Activated naive CD8-positive, alpha-beta T cell treated with anti-CD3 and anti-CD28 coated beads for 36 hours (primary cell): ENCODE measurements at places on chromosomes 11 and 22. TPM values are rescaled to one million over a fixed set of nuclear protein-coding genes. Genes with fewer than 3 reads are reported as not detected.
A peak's percentile ranks its signal among the peaks of the same experiment; 100 is the strongest.

DNA sequence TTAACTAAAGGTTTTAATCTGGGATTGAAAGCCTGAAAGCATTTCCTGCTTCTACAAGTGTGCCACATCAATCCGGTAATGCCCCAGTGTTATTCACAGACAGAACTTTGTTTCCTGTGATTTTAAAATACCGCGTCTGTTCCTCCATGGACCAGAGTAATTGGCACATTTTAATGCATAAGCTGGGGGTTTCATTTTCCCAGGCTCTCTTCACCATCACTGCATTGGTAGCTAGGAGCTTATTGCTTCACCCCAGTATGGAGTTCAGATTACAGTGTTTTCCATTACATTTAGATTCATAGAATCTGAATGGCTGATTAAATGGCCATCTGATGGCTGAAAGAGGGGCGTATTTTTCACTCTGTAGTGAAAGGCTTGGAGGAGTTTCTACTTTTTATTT lies 25.7 kb upstream of the CRTAM start:
- H3K27me3 ChIP-seq, result no peaks in the 10 kb centered on the region
- peaks cover 14% of the 10 kb centered on the region for H3K36me3 ChIP-seq
- DNase-seq, result no peak
- peaks cover 42% of the 10 kb centered on the region for H3K4me1 ChIP-seq
- H3K27ac ChIP-seq, result no peak overlapping the region
- H3K4me3 ChIP-seq, result peak overlapping the region; percentile 18

- H3K27me3 ChIP-seq, result no peaks in the 10 kb centered on the region
- H3K27ac ChIP-seq, result peak overlapping the region; percentile 81
- peak; percentile 44 for DNase-seq
Observed at GRCh38 chr11:3840004-3840869, 522 bp downstream of the RHOG start.

GRCh38 chr11:68891351-68891948 lies 12.2 kb downstream of the MRPL21 start:
- H3K36me3 ChIP-seq, result peaks cover 8% of the 10 kb centered on the region
- no peaks in the 10 kb centered on the region for H3K27me3 ChIP-seq
- H3K4me3 ChIP-seq, result no peak overlapping the region
- DNase-seq, result no peak

DNA sequence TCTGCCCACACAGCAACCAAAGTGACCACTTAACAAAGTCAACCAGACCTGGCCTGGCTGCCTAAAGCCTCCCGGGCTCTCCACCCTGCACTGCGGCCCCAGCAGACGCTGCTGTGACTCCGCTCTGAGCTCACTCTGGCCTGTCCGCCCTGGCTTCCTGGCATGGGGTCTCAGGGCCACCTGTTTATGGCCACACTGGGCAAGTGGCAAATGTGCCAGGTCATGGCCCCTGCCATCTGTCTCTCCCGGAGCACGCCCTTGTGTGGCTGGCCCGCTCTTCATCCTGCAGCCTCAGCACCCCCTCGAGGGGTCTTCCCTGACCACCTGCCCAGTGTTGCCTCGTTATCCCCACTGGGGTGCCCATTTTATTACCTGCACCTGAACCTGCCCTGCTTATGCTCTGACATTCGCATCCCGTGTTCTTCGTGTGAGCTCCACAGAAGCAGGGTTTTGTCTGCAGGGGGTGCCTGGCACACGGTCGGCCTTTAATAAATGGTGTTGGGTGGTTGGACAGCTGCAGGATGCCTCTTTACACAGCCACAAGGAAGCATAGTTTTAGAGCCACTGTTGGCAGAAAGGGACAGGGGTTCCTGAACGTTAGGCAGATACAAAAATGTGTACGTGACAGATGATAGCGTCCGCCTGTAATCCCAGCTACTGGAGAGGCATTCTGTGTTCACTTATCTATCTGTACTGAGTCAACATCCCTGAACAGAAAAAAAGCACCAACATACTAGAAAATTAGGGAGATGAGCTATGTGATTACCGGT lies 785.6 kb downstream of the TBC1D22A start:
- no peaks in the 10 kb centered on the region for H3K36me3 ChIP-seq
- peaks cover 5% of the 10 kb centered on the region for H3K27me3 ChIP-seq
- no peaks in the 10 kb centered on the region for H3K4me1 ChIP-seq

DNA sequence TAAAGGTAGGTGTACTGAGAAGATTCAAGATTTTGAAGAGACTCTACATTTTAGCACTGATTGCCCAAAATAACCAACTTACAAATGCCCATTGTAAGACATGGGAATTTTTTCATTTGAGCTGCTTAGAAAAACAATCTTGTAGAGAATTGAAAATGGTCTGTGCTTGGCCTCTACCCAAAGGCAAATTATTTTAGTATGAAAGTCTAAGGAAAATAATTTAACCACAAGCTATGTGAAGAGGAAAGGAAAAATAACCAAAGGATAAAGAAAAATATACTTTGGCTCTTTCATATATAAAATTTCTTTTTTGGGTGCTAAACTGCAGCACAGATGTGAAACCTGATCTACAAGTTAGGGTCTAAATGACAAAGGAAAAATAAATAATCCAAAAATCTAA lies 54.9 kb downstream of the ME3 start:
- H3K4me1 ChIP-seq, result peaks cover 2% of the 10 kb centered on the region
- no peak for DNase-seq
- H3K36me3 ChIP-seq, result peaks cover 6% of the 10 kb centered on the region
- H3K27ac ChIP-seq, result no peak overlapping the region
- peaks cover 11% of the 10 kb centered on the region for H3K27me3 ChIP-seq

DNA sequence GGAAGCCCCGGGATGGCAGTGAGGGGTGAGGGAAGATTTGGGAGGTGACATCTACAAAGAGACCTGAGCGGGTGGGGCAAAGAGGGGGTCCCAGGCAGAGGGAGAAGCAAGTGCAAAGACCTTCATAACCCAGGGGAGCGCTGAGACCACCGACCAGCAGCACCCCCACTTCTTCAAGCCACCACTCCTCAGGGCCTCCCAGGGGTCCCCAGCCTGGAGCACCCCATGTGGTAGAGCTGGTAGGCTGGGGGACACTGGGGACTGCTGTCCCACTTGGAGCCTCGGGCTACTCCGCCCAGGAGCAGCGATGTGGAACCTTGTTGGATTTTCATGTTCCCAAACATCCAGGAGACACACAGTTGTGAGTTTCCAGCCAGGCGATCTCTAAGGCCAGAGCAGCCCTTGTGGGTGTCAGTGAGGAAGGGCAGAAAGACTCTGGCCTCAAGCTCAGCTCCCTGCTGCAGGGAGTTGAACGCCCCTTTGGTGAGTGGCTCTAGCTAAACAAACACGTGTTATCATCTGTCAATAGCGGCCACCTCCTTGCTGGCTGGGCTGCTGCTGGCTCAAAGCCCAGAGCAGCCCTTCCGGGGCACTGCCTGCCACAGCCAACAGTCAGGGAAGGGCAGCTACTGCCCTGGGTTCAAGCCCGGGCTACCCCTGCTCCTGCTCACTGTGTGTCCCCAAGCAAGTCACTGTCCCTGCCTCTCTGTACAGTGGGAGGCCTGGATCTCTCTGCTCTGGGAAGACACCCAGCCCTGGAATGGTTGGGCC lies 25.7 kb upstream of the CHKA start:
- no peak overlapping the region for H3K27ac ChIP-seq
- H3K36me3 ChIP-seq, result no peaks in the 10 kb centered on the region
- no peaks in the 10 kb centered on the region for H3K27me3 ChIP-seq
- H3K4me3 ChIP-seq, result no peak overlapping the region
- no peak for DNase-seq

GRCh38 chr11:100855466-100856067 lies 168.5 kb downstream of the ARHGAP42 start:
- no peak for DNase-seq
- H3K27me3 ChIP-seq, result no peaks in the 10 kb centered on the region
- no peak overlapping the region for H3K27ac ChIP-seq
- no peak overlapping the region for H3K4me3 ChIP-seq
- H3K4me1 ChIP-seq, result no peaks in the 10 kb centered on the region

DNA sequence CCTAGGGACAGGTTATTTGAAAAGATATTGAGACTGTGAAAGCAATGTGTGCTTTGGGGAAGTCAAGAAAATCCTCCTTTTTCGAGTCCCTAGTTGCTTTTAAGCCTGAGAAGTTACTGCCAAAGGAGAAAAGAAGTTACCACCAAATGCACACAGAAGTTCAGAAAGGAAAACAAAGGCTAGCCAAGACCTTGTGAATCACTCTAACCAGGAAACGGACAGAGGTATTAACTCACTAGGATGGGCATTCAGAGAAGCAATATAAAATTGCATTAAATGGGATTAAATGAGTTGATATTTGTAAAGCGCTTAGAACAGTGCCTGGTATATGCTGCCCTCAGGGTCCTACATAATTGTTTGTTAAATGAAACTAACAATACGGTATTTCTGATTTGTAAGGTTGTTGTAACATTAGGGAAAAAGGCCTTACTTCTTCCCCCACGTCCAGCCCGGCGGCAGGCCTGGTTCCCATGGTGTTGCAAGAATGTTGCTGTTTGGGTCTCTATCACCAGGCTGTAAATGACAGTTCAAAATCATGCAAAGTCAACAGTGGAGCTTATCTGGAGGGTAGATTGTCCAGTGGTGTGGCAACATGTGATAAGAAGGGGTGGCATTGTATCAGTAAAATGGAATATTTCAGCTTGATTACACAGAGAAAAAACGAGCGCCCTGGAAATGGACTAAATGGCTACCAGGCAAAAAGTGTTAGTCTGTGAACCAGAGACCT lies 7.1 kb downstream of the TMA7B start:
- no peak for DNase-seq
- H3K4me1 ChIP-seq, result peaks cover 35% of the 10 kb centered on the region
- H3K36me3 ChIP-seq, result peaks cover 43% of the 10 kb centered on the region
- H3K27ac ChIP-seq, result no peak overlapping the region

- H3K4me3 ChIP-seq, result no peak overlapping the region
- no peak overlapping the region for H3K27ac ChIP-seq
- H3K4me1 ChIP-seq, result peaks cover 16% of the 10 kb centered on the region
- peaks cover 12% of the 10 kb centered on the region for H3K36me3 ChIP-seq
Observed at GRCh38 chr11:108131993-108132392, 10.6 kb downstream of the ACAT1 start.

DNA sequence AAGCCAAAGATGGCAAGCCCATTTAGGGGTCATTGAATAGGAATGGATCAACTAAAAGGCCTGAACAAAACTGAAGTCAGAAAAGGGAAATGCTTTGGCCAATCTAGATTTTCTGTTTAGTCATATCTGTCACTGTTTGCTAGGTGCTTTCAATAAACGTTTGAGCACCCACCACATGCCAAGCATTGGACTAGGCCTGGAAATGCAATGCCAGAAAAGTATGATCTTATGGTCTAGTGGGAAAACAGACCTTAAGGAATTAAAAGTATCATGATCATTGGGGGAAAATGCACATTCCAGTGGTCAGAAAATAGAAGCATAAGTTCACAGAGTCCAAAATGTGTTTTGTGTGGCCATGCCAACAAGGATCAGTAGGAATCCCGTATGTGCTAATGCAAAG lies 76.8 kb upstream of the BIRC3 start:
- H3K4me1 ChIP-seq, result no peaks in the 10 kb centered on the region
- H3K27ac ChIP-seq, result no peak overlapping the region
- peaks cover 19% of the 10 kb centered on the region for H3K27me3 ChIP-seq
- no peak overlapping the region for H3K4me3 ChIP-seq
- no peak for DNase-seq

- peaks cover 13% of the 10 kb centered on the region for H3K36me3 ChIP-seq
- DNase-seq, result no peak
- peaks cover 15% of the 10 kb centered on the region for H3K27me3 ChIP-seq
- H3K27ac ChIP-seq, result no peak overlapping the region
- no peak overlapping the region for H3K4me3 ChIP-seq
- peaks cover 5% of the 10 kb centered on the region for H3K4me1 ChIP-seq
Observed at GRCh38 chr22:50084080-50084477, 1.1 kb downstream of the MLC1 start.

DNA sequence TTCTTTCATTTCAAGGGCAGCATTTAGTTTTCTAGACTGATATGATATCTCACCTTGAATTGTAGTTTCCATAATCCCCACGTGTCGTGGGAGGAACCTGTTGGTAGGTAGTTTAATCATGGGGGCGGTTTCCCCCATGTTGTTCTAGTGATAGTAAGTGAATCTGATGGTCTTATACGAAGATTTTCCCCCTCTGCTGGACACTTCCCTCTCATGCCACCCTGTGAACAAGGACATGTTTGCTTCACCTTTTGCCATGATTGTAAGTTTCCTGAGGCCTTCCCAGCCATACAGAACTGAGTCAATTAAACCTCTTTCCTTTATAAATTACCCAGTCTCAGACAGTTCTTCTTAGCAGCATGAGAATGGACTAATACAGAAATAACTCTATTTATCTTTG lies 851.1 kb upstream of the FAT3 start:
- H3K27me3 ChIP-seq, result no peaks in the 10 kb centered on the region
- DNase-seq, result no peak
- H3K4me1 ChIP-seq, result no peaks in the 10 kb centered on the region
- H3K4me3 ChIP-seq, result no peak overlapping the region
- no peak overlapping the region for H3K27ac ChIP-seq
- H3K36me3 ChIP-seq, result no peaks in the 10 kb centered on the region

- H3K4me3 ChIP-seq, result peak overlapping the region; percentile 76
- H3K4me1 ChIP-seq, result peaks cover 25% of the 10 kb centered on the region
- no peaks in the 10 kb centered on the region for H3K27me3 ChIP-seq
- H3K36me3 ChIP-seq, result no peaks in the 10 kb centered on the region
- no peak for DNase-seq
Observed at GRCh38 chr11:416051-416756, 1.4 kb upstream of the SIGIRR start.

- no peaks in the 10 kb centered on the region for H3K4me1 ChIP-seq
- no peak overlapping the region for H3K4me3 ChIP-seq
- no peaks in the 10 kb centered on the region for H3K27me3 ChIP-seq
- no peak for DNase-seq
- no peak overlapping the region for H3K27ac ChIP-seq
- H3K36me3 ChIP-seq, result no peaks in the 10 kb centered on the region
Observed at GRCh38 chr22:48431536-48432315, 1395.9 kb downstream of the BRD1 start.

- H3K4me3 ChIP-seq, result no peak overlapping the region
- peaks cover 4% of the 10 kb centered on the region for H3K27me3 ChIP-seq
- no peaks in the 10 kb centered on the region for H3K4me1 ChIP-seq
- H3K27ac ChIP-seq, result no peak overlapping the region
- no peaks in the 10 kb centered on the region for H3K36me3 ChIP-seq
- no peak for DNase-seq
Observed at GRCh38 chr11:36724742-36725385, 126.8 kb upstream of the RAG2 start.

DNA sequence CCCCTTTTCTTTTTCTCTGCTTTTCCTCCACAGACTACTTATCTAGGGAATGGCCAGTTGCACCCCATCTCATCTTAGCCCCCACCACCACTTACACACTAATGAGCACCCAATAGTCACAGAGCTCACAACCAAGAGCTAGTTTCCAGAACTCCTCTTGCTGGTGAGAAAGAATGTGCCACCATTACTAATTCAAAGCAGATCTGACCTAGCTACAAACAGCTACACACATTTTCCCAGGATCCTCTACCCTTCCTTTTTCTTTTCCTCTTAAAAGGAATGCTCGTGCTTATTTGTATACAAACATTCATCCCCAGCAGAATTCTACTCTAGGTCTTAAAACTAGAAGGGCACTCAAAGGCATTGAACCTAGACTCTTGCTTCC lies 136.8 kb downstream of the CD44 start:
- H3K27me3 ChIP-seq, result no peaks in the 10 kb centered on the region
- H3K4me3 ChIP-seq, result no peak overlapping the region
- H3K36me3 ChIP-seq, result peaks cover 6% of the 10 kb centered on the region
- peaks cover 48% of the 10 kb centered on the region for H3K4me1 ChIP-seq
- H3K27ac ChIP-seq, result peak overlapping the region; percentile 59
- DNase-seq, result no peak

GRCh38 chr22:46362203-46362933 lies 26.9 kb downstream of the TRMU start:
- H3K27me3 ChIP-seq, result peaks cover 3% of the 10 kb centered on the region
- H3K27ac ChIP-seq, result no peak overlapping the region
- H3K4me1 ChIP-seq, result peaks cover 2% of the 10 kb centered on the region
- H3K4me3 ChIP-seq, result no peak overlapping the region

The OR52I1 gene
- total RNA-seq, result not detected

The CYTH4 gene
- 16.6 TPM for total RNA-seq

The VSIG10L2 gene
- total RNA-seq, result not detected

The TRIM22 gene
- total RNA-seq, result 141 TPM

The MRGPRX3 gene
- not detected for total RNA-seq

The SHISAL1 gene
- not detected for total RNA-seq
